Stimulated activated CD8-positive, alpha-beta memory T cell treated with anti-CD3 and anti-CD28 coated beads, Interleukin-12 subunit alpha, Interleukin-12 subunit beta, amount 100 ng/mL, for 4 hours (primary cell): ENCODE measurements at places on chromosomes 6 and 20.

- DNase-seq = no peak
Measured at GRCh38 chr6:13124131-13124530, 204.2 kb downstream of the TBC1D7 start.

GRCh38 chr6:94501516-94501915, 1075.8 kb upstream of the MANEA start:
- DNase-seq = no peak

- no peak for DNase-seq
Measured at GRCh38 chr20:20872428-20872827, 160.0 kb upstream of the RALGAPA2 start.

- DNase-seq = no peak
Measured at GRCh38 chr6:149127212-149127611, 190.3 kb upstream of the TAB2 start.

DNA sequence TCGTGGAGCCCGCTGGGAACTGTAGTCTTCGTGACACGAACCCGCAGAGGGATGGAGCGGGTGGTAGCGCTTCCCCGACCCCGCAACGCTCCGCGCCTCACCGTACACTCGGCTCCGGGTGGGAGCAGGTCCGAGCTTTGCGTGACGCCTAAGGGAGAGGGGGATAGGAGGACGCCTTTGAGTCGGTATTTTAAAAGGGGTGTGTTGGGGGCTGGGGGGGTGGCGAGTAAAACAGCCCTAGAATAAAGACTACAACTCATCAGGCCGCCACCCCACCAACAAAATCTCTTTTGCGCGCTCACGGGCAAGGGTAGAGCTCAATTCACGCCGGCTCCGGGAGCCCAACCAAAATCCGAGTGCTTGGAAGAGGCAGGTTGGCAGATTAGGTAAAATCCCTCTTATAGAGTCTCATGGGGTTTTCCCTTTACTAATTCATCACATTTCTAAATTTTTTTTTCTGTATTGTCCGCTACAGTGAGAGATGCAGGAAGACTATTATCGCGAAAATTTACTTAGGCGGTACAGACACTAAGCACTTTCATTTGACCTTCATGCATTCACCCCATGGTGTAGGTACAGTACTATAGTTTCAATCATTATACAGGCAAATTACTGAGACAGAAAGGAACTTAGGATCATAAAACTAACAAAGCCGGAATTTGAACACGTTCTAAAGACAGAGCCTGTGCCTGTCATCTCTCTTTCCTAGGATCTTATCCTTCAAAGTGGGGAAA, 706 bp upstream of the SNX14 start:
- DNase-seq = no peak

DNA sequence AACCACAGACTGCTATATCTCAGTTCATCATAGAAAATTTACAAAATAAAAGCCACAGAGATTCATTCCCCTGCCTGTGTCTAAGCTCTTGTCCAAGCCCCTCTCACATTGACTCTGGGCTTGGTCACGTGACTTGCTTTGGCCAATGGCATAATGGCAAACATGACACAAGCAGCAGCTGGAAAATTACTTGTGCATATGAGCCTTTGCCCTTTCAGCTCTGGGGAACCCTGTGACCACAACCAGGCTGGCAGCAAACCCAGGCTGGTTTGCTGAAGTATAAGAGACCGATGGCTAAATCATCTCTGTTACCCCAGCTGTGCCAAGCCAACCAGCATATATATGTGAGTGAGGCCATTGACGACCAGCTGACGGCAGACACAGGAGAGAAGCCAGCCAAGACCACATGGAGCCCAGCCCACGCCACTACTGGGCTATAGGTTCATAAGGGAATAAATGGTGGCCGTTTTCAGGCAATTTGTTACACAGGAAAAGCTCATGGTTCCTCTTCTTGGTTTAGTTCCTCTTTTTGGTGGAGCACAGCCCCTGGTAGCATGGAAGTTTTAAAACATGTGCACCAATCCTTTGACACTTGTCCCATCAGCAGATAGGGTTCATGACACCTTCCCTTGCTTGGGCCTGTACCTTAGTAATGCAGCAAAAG, 31.8 kb upstream of the RSPO4 start:
- DNase-seq = no peak

DNA sequence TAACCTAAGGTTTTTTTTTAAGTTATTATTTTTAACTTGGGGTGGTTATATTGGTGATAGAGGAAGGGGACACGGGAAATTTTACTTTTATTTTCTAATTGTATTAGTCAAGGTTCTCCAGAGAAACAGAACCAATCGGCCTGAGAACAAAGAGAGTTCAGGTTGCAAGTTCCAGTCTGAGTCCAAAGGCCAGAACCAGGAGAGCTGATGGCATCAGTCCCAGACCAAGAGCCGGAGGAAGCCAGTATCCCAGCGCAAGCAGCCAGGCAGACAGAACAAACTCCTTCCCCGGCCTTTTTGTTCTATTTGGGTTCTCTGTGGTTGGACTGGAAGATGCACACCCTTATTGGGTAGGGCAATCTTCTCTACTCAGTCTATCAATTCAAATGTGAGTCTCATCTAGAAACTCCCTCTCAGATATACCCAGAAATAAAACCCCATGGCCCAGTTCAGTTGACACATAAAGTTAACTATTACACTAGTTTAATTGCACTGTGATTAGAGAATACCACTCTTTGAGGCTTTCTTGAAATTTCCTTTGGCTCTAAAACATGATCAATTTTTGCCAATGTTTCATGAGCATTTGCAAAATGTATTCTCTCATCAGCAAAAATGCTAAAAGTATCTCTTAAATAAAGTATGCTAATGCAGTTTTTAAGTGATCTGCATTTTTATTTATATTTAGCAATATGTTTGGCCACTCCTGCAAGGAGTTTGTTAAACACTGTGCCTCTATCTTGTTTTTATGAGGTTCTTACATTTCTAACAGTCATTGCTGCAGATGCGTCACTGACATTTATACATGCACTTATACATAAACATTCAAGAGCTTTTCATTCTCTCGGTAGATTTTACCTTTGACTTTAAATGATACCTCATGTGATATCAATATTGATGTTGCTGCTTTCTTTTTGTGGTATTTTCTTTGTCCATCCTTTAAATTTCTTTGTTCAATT, 103.2 kb upstream of the SSTR4 start:
- DNase-seq = no peak

DNA sequence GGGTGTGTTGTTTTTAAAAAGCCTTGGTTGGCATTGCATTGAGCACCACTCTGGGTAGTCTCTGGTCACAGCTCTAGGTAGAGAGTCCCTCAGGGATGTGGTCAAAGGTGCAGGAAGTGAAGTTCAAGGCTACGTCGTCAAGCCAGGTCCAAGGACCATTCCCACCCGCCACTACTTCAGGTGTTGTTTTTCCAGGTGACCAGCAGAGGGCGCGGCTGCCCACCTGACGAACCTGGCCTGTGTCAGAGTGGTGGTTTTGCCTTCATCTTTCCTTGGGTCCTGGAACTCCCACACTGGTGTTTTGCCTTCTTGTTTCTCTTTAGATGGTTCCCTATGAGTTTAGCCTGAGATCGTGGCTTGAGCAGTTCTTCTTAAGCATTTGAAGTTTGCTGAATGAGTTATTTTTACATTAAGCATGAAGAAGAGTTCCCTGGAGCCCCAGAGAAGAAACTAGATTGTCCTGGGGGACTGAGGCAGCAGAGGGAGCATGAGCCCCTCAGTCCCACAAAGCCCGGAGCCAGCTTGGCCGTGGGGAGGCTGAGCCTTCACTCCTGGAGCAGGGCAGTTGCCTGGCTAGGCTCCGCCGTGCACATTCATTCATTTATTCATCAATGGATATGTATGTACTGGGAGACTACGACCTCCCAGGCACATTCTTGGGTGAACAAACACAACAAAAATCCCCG, 5.6 kb upstream of the PHACTR3 start:
- no peak for DNase-seq

- no peak for DNase-seq
Measured at GRCh38 chr6:99241905-99242534, 107.5 kb downstream of the FAXC start.

GRCh38 chr20:15895126-15895525, 678.1 kb downstream of the KIF16B start:
- DNase-seq = no peak
